GM12865 (cell line): ENCODE measurements at places on chromosomes 16 and 17.

GRCh38 chr17:36682773-36683172, 81.4 kb downstream of the MRM1 start:
- no peak for DNase-seq

GRCh38 chr16:75379911-75380847, 53.1 kb downstream of the CFDP1 start:
- peak; percentile 87 for DNase-seq

DNA sequence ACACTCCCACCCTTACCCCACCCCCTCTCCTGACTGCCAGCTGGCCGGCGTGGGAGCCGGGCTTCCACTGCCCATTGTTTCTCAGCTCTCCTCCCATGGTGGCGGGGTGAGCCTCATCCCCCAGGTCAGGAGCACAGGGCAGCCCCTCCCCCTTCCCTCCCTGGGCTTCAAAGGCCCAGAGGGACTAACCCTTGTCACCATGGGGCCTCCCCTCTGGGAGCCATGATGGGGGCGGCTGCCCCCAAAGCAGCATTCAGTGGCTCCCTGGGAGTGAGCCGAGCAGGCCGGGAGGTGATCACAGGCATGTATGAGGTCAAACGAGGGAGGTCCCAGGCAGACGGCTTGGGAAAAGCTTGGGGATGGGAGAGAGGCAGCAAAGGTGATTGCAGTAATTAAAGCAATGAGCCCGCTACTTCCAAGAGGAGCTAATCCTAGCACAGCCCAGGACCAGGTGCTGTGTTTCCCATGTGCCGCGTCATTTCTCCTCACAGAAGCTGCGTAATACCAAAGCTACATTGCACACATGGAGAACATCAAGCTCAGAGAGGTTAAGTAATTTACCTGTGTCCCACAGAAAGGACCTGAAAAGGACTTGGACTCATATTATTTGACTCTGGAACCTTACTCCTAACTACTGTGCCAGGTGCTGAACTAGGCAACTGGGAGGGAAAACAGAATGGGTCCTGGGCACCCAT, 24.5 kb downstream of the CDK5RAP3 start:
- DNase-seq, result no peak

DNA sequence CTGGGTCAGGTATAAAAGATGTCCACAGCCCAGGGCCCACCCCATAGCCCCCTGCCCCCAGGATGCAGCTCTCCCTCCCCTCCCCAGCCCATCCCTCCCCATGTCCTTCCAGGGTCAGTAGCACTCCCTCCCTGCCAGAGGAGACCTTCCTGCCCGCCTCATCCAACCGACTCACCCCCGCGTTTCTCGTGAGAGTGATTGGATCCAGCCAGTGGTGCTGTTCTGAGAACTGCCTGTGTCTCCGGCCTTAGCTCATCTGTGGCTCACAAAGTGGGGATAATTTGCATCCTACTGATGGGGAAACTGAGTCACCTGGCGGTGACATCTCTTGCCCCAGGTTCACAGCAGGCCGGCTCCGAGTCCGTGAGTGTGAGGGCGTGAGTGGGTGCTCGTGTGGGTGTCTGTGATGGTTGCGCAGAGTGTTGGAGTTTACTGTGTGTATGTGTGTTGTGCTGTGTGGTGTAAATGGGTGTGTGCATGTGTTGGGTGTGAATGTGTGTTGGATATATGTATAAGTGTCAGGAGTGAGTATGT, 90.7 kb upstream of the GSE1 start:
- DNase-seq, result no peak

GRCh38 chr16:66507731-66508239, 42.1 kb downstream of the TK2 start:
- DNase-seq, result no peak

DNA sequence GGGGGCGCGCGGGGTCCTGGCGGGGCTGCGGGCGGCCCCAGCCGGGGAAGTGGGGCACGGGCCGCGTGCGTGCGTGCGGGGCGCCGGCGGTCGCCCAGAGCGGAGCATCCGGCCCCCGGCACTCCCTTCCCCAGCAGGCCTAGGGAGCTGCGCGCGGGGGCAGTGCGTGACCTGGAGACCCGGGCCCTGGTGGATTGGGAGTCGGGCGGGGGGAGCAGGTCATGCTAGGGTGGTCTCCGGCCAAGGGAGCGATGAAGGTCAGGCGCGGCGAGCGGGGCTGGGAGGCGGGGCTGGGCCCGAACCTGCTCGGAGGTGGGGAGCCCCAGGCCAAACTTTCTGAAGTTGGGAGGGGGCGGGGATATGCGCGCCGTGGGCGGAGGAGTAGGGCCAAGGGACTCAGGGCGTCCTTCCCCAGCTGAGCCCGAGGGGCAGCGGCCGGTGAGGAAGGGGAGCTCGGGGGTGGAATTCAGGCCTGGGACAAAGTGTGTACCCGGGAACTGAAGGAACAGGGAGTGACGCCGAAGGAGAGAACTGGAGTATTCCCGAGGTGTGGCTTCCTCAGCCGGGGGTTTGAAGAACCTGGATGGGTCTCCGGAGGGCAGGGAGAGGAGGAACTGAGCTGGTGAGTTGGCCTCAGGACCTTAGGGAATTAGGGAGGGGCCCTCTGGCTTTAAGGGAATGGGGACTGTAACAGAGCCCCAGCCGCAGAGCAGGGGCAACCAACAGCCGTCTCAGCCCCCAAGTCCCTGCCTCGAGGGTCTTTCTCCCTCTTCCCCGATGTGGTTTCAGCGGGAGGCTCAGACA, 589 bp downstream of the XYLT2 start:
- DNase-seq, result peak; percentile 57

GRCh38 chr17:72556944-72557826, 436.4 kb downstream of the SOX9 start:
- peak; percentile 72 for DNase-seq

- DNase-seq, result no peak
Measured at GRCh38 chr17:51147650-51148049, 5.7 kb upstream of the NME1 start.

DNA sequence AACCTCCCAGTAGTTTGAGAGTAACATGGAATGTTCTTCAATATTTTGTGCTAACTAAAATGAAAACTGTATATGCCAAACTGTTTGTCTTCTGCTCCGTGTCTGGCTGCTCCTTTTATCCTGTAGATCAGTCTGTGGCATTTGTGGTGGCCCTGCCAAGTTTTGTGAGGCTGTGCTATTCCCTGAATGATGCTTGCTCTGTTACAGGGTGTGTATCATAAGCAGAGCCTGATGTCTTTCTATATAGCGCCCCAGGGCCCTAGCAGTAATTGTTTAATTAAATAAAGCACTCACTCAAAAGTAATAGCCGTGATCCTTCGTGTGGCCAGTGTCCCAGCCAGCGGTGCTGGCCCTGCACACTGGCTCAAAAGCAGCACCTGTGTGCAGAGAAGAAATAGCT, 27.8 kb upstream of the NAT9 start:
- no peak for DNase-seq

GRCh38 chr16:82190386-82190785, 20.4 kb upstream of the MPHOSPH6 start:
- no peak for DNase-seq

DNA sequence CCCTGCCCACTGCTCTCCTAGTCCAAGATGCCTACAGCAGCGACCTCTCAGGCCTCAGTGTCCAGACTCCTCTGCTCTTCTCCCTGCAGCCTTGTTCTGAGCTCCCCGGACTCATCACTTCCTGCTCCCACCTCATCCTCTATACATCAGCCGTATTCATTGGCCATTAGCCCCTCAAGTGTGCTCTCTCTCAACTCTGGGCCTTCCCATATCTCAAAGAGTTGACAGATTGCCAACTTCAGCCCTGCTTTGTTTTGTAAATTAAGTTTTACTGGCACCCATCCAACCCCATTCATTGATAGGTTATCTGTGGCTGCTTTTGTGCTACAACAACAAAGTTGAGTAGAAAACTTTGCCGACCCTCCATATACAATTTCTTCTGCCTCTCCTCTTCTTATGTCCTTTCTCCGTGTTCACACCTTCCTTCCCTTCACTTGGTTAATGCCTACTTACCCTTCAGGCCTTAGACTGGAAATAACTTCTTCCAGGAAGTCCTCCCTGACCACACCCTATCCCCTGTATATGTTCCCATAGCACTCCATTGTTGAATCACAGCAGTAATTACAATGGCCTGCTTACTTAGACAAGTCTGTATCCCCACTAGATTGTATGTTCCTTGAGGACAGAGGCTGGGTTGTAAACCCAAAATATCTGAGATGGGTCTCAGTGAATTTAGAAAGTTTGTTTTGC, 63.4 kb upstream of the TANC2 start:
- DNase-seq, result no peak

DNA sequence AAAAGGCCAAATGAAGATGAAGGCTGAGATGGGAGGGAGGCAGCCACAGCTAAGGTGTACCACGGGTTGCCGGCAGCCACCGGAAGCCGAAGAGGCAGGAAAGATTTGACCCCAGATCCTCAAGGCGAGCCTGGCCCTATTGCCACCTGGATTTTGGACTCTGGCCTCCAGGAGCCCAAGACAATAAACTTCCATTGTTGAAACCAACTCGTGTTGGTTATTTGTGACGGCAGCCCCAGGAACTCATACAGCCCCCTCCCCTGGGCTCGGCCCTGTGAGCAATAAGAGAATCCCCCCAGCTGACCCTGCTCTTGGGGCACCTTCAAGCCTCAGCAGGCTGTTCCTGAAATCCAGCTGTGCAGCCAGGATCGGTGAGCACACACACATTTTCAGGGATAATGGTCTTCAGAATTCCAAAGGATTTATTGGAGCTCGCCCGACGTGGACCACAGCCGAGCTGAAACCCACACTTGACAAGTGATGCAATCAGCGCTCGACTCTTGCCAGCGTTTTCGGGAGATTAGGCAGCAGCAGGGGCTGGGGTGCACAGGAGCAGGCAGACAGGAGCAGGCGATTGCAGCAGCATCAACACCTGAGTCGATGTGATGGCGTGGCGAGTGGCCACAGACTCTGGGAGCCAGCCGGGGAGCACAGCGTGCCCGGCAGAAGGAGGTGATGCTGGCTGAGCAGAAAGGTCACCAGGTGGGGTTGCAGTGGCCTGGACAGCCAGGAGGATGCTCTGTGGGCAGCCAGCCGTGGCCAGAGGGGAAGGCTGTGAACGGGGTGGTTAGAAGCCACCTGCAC, 22.4 kb upstream of the CBX4 start:
- no peak for DNase-seq

DNA sequence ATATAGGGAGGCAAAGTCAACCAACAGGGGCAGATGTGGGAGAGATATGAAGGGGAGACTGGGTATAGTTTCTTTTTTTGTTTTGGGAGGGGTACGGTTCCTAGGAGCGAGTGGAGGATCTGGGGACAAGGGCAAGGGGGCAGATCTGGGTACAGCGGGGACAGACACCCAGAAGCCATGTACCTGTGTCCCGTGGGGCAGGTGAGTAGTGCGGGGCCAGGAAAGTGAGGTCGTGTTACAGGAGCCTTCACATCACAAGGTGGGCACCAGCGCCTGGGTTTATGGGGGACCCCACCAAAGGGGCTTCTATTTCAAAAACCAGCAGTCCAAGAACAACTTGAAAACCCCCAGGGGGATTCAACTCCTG, 11.5 kb downstream of the LITAF start:
- DNase-seq, result no peak

GRCh38 chr17:73025041-73025560, 67.4 kb downstream of the SLC39A11 start:
- no peak for DNase-seq

DNA sequence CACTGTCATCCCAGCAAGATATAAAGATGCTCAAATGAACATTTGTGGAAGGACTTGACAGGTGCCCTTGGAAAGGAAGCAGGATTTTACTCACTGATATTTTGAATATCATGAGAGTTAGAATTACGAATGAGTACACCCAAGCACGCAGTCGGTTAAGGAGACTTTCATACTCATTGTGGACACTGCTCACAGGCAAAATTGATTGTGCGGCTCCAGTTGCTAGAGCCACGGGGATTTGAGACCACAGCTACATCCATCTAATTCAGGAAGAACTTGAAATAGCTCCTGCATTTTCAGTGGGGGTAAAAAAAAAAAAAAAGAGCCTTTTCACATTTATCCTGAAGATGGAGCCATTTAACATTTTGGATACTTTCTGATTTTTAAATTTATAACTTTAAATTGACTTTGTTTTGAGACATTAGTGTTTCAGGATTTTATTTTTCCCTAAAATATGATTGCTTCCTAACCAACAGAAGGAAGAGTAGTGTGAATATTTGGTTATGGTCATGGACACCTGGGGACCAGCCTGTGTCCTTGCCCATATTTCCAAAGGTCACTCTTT, 1080.1 kb upstream of the EEF2KMT start:
- DNase-seq, result no peak

DNA sequence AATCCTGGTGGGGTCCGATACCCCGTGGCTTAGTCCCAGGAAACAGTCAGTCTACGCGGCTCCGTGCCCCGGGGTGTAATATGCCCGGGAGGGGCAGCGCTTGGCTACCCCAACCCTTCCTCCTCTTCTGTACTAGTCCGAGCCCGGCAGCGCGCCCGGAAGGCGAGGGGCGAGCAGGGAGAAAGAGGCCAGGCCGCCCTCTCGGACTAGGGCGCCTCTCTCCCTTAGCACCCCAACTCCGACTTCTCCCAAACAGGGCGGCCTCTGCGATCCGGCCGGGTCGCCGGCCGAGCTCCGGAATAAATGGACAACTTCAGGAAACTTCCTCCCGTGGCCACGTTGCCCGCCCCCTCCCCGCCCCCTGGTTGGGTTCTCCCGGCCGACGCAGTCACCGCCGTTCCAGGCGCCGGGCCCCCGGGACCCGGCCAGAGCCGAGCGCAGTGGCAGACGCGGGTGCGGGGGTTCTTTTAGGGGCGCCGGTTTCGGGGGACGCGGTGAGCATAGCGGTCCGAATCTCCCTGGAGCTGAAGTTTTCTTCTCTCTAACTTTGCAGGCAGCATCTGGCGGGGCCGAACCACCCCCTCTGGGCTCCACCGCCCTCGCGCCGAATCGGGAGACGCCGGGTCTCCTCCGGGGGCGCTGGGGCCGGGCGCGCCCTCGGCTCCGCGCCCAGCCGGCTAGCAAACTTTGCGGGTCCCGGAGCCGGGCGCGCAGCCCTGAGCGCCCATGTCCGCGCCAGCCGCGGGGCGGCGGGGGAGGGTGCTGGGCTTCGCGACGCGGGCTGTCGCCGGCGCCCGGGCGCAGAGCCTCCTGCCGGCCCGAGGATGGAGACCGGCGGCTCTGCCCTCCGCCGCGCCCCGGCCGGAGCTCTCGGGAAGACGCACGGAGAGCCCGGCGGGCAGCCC, at the start of gene SDK2:
Gene SDK2 (minus strand): TSS at position 301 of the 905 bp plus-strand sequence. CDS start 357 bp downstream, outside the sequence.
- no peak for DNase-seq

DNA sequence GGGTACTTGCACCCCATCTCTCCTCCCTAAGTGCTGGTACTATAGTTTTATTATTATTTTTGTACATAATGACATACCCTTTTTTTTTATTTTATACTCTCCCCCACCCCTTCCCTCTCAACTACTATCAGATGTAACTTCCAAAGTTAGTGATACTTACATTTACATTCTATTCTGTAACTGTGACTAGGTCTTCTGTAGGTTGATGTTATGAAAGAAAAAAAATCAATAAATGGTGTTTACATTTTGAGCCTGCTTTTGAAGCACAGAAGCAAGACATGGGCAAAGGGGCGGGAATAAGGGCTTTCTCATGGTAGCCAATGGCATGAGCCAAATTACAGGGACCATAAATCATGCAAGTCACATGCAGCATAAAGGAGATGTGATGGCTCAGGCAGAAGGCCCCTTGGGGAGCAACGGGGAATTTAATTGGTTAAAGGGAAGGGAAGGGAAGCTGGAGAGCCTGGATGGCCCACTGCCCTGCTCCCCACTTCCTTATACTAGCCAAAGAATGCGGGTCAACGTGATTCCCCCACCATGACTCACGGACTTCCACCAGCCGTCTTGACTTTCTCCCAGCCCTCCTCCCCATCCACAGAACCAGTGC, 2.4 kb upstream of the ACSF2 start:
- DNase-seq, result no peak

GRCh38 chr17:55845385-55845784, 94.5 kb downstream of the PCTP start:
- peak; percentile 6 for DNase-seq
